ENCODE measurements at places on chromosomes 6 and 20.

GRCh38 chr6:30066577-30067459 lies at the start of gene PPP1R11:
Gene PPP1R11 (plus strand): TSS chr6:30067198. CDS start chr6:30067411, 213 bp downstream.
- peak within 1 kb of the TSS; percentile 95 for H3K27ac ChIP-seq
- H3K4me3 ChIP-seq = peak within 1 kb of the TSS; percentile 86
- no peaks in the 10 kb centered on the region for H3K27me3 ChIP-seq
- peaks cover 31% of the 10 kb centered on the region for H3K4me1 ChIP-seq

- no peak for DNase-seq
- no peaks in the 10 kb centered on the region for H3K36me3 ChIP-seq
- no peaks in the 10 kb centered on the region for H3K4me1 ChIP-seq
- H3K27ac ChIP-seq = no peak overlapping the region
Observed at GRCh38 chr6:22133357-22133756, 163.5 kb downstream of the PRL start.

DNA sequence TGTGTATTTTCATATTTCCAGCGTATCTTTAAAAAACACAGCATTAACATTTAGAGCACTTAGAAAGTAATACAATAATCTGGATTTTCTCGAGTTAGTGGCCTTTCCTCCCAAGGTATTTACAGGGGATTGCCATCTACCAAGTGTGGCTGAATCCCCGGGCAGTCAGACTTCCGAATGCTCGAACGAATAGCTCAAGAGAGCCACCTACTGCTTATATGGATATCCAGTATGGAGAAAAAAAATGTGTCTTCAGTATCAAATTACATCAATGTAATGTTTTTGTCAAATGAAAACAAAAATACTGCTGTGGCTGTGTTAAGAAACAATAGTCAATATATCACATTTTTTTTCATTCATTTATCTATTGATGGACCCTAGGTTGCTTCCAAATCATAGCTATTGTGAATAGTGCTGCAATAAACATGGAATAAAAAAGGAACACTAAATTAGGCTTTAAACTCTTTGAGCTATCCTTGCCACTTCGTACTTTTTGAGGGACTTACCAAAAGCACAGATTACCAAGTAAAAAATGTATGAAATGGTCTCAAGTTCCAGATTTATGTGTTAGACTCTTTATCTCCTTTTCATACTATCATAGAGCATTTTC lies 654.5 kb upstream of the PTCHD4 start:
- no peak overlapping the region for H3K4me3 ChIP-seq
- no peak for DNase-seq
- H3K4me1 ChIP-seq = no peaks in the 10 kb centered on the region
- H3K27me3 ChIP-seq = no peaks in the 10 kb centered on the region
- no peaks in the 10 kb centered on the region for H3K36me3 ChIP-seq
- no peak overlapping the region for H3K27ac ChIP-seq

GRCh38 chr6:131966443-131966842 lies 15.3 kb upstream of the CCN2 start:
- H3K36me3 ChIP-seq = no peaks in the 10 kb centered on the region
- no peaks in the 10 kb centered on the region for H3K27me3 ChIP-seq
- no peak overlapping the region for H3K4me3 ChIP-seq
- no peak overlapping the region for H3K27ac ChIP-seq
- no peaks in the 10 kb centered on the region for H3K4me1 ChIP-seq

GRCh38 chr6:104229057-104229456 lies 630.7 kb downstream of the HACE1 start:
- H3K27ac ChIP-seq = no peak overlapping the region
- H3K27me3 ChIP-seq = no peaks in the 10 kb centered on the region
- DNase-seq = no peak
- H3K4me1 ChIP-seq = no peaks in the 10 kb centered on the region
- no peak overlapping the region for H3K4me3 ChIP-seq

DNA sequence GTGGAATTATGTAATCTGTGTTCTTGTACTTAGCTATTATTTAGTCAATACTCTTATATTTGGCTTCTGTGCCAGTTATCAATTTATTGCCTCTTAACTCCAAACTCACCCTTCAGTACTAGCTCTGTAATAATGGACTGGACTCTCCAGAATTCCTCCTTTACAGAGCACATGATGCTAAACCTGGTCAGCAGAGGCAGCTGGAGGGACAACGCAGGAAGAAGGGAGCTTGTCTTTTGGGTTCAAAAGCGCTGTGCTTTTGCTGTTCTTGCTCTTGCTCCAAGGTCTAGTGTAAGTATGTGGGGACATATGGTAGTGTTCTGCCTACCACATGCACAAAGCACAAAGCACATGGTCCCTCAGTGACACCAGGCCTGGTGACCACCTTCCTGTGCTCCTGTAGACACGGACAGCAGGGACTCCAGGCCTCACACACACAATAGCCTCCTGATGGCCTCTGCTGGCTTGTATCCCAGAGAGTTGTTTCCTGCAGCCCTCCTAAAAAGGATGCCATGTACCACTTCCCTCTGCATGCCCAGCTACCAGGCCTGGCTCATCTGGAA lies 46.1 kb downstream of the CHD6 start:
- DNase-seq = no peak
- H3K36me3 ChIP-seq = no peaks in the 10 kb centered on the region
- H3K27me3 ChIP-seq = no peaks in the 10 kb centered on the region
- no peak overlapping the region for H3K4me3 ChIP-seq
- no peak overlapping the region for H3K27ac ChIP-seq

DNA sequence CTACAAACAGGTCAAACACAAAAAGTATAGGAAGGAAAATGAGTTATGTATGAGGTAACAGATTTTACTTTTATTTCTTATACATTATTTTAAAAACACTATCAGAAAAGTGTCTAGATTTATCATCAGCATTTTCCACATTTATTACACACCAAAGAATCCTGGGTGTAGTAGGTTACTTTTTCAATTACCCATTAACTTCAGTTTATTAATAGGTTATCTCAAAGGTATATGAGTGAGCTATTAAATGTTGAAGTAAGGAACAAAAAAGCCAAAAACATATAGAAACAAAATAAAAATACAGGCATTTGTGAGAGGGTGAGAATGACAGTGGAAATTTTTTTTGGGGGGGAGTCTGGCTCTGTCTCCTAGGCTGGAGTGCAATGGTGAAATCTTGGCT lies 150.5 kb downstream of the SIM1 start:
- H3K4me1 ChIP-seq = no peaks in the 10 kb centered on the region
- H3K27ac ChIP-seq = no peak overlapping the region
- no peaks in the 10 kb centered on the region for H3K36me3 ChIP-seq
- no peak for DNase-seq
- H3K4me3 ChIP-seq = no peak overlapping the region

DNA sequence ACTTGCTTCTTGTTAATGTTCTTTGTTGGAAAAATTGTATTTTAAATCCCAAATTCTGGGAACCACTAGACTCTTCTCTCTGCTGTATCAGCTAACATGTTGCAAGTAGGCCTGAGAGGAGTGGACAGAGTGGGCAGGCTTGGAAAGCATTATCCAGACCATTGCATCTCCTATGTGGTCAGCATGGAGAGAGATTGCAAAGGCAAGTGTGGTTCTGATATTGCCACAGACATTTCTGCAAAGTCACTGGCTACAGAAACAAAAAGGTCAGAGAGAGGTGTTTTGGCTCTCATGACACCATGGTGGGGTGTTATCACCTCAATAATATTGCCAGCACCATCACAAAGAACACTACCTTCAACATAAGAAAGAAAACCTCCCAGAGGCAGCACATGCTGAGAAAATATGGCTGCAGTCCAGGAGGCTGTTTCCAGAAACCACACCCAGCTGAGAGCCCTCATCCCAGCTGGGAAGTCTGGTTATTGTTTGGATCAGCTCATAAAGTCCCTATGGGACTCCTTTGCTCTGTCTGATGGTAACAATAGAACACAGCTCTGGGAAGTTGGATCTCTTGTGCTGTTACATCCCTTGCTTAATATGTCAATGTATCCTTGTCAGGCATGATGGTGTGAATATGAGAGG lies 78.2 kb upstream of the TBX18 start:
- H3K27me3 ChIP-seq = no peaks in the 10 kb centered on the region
- no peaks in the 10 kb centered on the region for H3K36me3 ChIP-seq
- H3K4me1 ChIP-seq = no peaks in the 10 kb centered on the region
- H3K27ac ChIP-seq = no peak overlapping the region

DNA sequence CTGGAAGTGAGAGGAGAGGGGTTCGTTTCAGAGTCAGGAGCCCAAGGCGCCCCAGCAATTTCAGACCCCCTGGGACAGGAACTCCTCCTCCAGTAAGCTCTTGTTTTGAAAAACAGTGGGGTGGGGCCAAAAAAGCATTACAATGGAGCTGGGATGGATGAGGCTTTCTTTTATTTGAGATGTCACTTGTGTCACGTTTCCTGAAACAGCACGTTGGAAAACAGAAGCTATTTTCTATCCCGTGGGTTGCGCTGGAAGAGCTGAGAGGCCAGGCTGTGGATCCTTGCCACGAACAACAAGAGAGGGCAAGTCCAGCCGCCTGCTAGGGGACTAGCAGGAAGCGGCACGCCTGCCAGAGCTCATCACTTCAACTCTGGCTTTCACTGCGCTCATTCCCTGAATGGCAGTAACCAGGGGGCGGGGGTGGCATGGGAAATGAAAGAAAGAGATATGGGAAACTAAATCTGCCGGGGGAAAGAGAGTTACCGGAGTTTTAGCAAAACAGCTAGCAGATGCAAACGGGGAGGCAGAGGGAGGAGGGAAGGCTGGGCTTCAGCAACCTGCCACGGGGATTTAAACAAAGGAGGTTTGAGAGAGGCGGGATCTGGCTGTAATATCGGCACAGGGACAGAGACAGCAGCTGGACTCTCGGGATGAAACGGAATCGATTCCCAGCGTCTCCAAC lies 34.6 kb downstream of the GCNT2 start:
- no peak overlapping the region for H3K27ac ChIP-seq
- H3K4me1 ChIP-seq = no peaks in the 10 kb centered on the region
- H3K27me3 ChIP-seq = no peaks in the 10 kb centered on the region
- peaks cover 3% of the 10 kb centered on the region for H3K36me3 ChIP-seq

DNA sequence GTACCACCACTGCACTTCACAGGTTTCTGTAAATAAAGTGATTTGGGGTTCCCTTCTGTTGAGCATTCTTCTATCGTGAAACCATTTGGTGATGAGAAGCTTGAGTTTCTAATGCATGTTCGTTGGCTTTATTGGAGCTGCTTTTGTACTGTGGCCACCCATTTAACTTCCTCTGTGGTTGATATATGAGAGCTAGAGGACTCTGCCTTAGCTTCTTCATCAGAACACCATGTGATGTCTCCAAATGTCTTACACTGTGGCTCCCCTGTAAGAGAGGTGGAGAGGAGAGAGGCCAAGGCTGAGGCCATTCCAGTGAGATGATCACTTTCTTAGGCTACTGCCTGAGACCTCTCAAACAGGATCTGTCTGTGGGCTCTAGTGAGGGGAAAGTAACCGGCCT lies 114.5 kb downstream of the SLC16A10 start:
- H3K4me3 ChIP-seq = no peak overlapping the region
- no peak overlapping the region for H3K27ac ChIP-seq
- H3K36me3 ChIP-seq = no peaks in the 10 kb centered on the region
- peaks cover 7% of the 10 kb centered on the region for H3K4me1 ChIP-seq
- DNase-seq = no peak
- H3K27me3 ChIP-seq = no peaks in the 10 kb centered on the region

DNA sequence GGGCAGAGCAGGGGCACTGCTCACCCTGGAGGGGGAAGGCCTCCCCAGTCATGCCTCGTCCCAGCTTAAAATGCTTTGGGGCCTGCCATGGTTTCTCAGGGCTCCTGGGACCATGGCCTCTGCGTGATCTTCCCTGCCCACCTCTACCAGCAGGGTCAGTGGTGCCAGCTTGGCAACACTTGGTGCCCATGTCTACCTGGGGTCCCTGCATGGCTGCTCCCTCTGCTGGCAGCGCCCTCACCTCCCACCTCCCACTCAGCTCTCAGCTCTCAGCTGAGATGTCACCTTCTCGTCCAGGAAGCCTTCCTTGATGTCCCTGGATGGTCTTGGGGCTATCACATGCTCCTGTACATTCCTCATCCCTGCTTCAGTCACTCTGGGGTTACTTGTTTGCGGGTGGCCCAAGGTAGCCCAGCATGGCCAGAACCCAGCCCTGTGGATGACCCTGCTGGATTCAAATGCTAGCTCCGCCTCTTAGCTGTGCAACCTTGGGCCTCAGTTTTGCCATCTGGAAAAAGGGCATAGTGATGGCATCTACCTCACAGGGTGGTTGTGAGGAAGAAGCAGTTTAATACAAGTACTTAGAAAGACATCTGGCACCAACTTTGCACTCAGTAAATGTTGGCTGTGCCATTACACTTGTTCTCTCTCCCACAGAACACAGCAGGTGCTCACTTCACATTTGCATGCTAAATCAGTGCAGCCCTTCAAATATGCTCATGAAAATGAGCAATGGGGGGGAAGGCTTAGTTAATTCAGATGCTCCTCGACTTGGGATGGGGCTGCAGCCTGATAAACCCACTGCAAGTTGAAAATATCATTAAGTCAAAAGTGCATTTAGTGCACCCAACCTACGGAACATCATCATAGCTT lies 53.5 kb upstream of the PTPN1 start:
- no peaks in the 10 kb centered on the region for H3K4me1 ChIP-seq
- H3K27me3 ChIP-seq = peaks cover 32% of the 10 kb centered on the region
- H3K27ac ChIP-seq = no peak overlapping the region
- H3K36me3 ChIP-seq = no peaks in the 10 kb centered on the region
- H3K4me3 ChIP-seq = no peak overlapping the region
- DNase-seq = no peak

- H3K4me3 ChIP-seq = no peak overlapping the region
- H3K36me3 ChIP-seq = no peaks in the 10 kb centered on the region
- no peaks in the 10 kb centered on the region for H3K27me3 ChIP-seq
- DNase-seq = no peak
Observed at GRCh38 chr6:106063448-106063850, 22.7 kb upstream of the PRDM1 start.

DNA sequence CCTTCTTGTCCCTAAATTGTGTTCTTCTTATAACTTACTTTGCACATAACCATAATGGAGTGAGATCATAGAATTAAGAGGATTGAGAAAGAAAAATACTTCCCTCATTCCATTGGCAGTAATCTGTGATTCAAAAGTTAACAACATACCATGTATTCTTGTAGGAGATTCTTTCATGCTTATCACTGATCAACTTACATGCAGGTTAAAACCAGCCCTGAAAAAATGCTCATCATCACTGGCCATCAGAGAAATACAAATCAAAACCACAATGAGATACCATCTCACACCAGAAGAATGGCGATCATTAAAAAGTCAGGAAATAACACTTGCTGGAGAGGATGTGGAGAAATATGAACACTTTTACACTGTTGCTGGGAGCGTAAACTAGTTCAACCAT lies 36.5 kb upstream of the GFRAL start:
- no peak for DNase-seq
- H3K4me3 ChIP-seq = no peak overlapping the region
- no peak overlapping the region for H3K27ac ChIP-seq
- no peaks in the 10 kb centered on the region for H3K4me1 ChIP-seq
- H3K27me3 ChIP-seq = no peaks in the 10 kb centered on the region
- no peaks in the 10 kb centered on the region for H3K36me3 ChIP-seq

GRCh38 chr6:130848945-130849344 lies 21.7 kb downstream of the SMLR1 start:
- H3K27me3 ChIP-seq = no peaks in the 10 kb centered on the region
- H3K4me1 ChIP-seq = peaks cover 3% of the 10 kb centered on the region
- H3K27ac ChIP-seq = no peak overlapping the region
- no peaks in the 10 kb centered on the region for H3K36me3 ChIP-seq
- H3K4me3 ChIP-seq = no peak overlapping the region
